Activated CD4-positive, alpha-beta T cell treated with anti-CD3 and anti-CD28 coated beads, Interleukin-2, amount 50 U/mL, for 24 hours (primary cell): ENCODE measurements at places on chromosomes 1 and 21.

DNA sequence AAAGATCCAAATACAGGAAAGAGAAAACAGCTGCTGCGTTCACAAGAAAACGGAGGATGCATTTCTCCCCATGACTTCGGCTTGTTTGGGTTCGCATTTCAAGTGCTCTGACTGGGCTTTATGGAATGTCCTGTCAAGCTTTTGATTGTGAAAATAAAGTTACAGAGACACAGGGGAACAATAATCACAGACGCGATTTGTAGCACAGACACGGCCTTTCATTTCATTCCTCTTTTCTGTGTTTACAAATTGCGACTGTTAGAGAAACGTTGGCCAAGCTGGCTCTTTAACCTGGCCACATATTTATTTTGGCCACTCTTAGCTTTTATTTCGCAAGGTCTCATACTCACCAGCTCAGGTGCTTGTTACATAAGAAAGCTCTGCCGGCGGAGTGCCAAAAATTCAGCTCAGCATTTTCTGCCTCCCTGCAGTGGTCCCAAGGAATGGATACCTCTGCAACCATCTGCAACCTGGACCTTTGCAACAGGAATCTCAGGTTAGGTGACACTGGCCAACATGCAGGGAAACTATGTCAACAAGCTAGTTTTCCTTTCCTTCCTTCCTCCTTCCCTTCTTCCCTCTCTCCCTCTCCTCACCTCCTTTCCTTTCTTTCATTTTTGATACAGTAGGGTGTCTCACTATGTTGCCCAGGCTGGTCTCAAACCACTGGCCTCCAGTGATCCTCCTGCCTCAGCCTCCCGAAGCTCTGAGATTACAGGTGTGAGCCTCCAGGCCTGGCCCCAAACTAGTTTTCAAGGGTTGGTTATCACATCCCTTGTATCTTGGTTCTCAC is 58.2 kb upstream of the SLC45A1 start:
- no peak for DNase-seq

- no peak for DNase-seq
Observed at GRCh38 chr21:33264561-33264960, 1.6 kb upstream of the IL10RB start.

DNA sequence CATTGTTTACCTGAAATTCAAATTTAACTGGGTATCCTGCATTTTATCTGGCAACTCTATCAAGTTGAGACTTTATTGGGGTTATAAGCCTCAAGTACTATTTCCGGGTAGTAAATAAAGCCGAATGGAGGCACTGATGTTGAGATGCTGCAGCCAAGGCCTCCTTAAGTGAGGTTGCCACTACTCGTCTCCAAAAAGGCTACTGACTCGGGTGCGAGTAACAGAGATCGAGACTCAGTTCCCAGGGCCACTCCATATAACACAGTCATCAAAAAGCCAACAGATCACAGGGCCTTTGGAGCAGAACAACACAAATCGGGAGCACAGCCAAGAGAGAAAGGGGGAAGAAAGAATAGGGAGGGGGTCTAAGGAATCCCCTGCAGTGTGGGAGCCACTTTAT is 524 bp downstream of the COPA start:
- no peak for DNase-seq

GRCh38 chr1:8858112-8858668 is 20.3 kb downstream of the ENO1 start:
- no peak for DNase-seq

DNA sequence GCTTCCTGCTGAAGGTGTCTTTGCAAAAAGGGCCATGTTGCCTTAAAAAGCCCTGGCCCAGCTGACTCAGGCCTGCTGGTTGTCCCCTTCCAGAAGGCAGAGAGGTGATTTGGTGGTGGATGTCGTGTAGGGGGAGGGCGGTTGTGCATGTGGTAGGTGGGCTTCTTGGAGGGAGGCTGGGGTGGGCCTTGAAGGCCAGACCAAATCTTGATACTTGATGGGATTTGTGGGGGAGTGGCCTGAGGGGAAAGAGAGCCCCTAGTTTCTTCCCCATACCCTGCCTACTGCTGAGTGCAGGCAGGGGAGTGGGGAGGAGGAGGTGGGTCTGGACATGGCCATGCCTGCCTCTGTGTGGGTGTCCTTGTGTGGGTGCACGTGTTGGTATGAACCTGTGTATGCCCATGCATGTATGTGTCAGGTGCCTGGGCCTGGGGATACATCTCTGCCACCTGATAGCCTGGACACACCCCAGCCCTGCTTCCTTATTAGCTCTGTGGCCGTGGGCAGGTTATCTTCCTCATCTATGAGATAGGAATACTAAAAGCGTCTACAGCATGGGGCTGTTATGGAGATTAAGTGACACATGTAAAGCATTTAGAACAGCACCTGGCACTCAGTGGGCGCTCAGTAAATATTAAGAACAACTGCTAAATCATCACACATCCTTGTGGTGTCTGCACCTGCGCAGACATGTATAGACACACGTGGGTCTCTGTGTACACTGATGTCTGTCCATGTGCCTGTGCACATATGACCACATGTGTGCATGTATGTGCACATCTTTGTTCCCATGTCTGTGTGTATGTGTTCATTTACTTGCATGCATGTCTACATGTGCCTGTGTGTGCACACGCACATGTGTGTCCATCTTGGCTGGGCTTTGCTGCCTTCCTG is 17.0 kb downstream of the FAM151A start:
- no peak for DNase-seq

DNA sequence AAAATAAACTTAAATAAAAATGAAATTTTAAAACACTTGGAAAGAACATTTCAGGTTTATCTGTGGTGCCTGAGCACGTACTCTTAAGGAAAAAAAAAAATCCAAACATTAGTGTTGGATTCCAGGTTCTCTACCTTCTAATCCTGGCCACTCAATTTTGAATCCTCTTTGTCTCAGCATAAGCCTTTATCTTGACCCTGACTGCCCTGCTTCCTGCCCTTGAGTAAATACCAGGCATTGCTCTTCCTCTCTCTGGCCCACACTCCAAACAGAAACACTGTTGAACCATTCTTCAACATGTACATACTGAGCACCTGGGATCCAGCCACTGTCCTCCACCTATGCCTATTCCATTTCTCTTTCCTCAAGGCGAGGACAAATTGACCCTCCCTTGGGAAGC is 11.4 kb upstream of the VANGL1 start:
- no peak for DNase-seq

GRCh38 chr1:192358822-192359221 is 42.0 kb downstream of the RGS21 start:
- DNase-seq, result no peak

GRCh38 chr1:164637461-164638375 is 78.7 kb downstream of the PBX1 start:
- DNase-seq, result no peak

DNA sequence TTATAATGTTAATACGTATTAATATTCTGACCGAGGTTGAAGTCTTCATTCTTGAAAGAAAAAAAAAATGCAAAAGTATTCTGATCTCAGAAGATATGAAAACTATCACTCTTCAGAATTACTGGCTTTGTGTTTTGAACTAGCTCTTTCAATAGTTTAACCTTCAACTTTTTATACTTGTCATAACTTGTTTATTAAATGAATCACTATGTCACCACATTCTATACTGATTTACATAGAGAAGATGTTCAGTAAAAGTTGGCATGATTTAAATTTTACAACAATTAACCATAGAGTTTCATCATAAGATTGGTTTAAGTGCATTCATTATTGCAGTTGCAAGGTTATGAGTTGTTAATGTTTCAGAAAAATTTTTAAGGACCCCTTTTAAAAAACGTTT is 57.3 kb downstream of the HS2ST1 start:
- DNase-seq, result no peak

DNA sequence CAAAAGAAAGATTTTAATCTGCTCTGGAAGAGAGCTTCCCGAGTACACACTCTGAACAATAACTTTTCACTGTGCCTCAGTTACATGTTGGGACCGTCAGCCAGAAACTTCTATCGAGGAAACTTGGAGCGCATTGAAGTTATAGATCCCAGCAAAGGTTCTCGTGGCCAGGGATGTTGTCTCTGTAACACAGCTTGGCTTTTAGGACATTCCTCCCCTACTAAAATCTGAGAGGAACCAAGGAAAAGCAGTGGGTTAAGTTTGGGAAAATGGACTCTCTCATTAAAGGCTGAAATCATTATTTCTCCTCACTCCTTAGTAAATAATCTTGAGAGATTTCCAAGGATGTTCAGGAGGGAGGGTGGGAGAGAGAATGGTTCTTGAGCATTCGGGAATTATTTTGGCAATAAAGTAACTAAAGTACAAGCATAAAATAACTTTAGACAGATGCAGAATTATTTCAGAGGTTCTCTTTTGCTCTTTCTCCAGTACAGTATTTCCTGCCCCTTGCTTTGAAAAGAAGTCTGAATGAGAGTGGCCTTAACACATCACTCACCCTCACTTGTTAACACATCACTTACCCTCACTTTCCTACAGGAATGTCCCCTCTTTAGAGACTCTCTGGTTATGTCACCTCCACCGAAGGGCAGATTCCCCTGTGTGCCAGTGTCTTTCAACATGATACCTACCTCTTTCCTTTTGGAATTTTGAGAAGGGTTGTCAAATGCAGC is 1.8 kb upstream of the NFIA start:
- no peak for DNase-seq

DNA sequence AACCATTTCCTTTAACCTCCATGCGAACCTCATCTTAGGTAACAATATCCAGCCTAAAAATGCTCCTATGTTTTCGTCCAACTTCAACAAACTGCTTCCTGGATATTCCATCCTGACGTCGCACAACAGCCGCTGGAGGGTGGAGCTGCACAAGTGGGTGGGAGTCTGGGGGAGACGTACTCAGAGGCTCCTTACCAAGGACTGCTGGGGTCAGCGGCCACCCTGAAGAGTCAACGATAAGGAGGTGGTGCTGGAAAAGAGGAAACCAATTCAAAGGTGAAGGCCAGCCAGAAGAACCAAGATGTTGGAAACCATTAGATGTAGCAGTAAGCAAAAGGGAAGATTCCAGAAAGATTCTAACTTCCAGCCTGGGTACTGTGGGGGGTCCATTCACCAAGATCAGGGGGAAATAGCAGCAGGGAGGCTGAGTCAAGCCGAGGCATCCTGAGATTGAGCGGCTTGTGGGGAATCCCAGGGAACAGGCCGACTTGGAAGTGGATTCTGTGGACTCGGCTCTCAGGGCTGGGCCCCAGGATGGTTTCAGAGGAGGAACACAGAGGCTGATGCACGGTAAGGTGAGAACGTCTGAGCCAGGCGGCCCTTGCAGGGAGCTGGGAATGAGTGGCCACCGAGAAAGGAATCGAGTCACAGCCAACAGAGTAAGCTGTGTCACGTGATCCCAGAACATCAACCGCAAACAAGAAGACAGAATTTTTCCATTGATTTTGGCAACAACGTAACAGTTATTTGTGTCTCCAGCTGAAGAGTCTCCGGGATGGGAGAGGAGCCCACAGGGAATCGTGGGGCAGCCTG is 375.7 kb downstream of the NPHP4 start:
- DNase-seq, result no peak
